ENCODE measurements at places on chromosomes 7 and 10.

- peak; percentile 8 for DNase-seq
Observed at GRCh38 chr7:18064242-18064838, 36.7 kb upstream of the PRPS1L1 start.

- no peak for DNase-seq
Observed at GRCh38 chr7:142177869-142178268, 66.4 kb downstream of the MGAM2 start.

- no peak for DNase-seq
Observed at GRCh38 chr7:50682079-50682478, 100.6 kb downstream of the GRB10 start.

GRCh38 chr10:109173121-109173520 is 750.2 kb downstream of the XPNPEP1 start:
- no peak for DNase-seq

DNA sequence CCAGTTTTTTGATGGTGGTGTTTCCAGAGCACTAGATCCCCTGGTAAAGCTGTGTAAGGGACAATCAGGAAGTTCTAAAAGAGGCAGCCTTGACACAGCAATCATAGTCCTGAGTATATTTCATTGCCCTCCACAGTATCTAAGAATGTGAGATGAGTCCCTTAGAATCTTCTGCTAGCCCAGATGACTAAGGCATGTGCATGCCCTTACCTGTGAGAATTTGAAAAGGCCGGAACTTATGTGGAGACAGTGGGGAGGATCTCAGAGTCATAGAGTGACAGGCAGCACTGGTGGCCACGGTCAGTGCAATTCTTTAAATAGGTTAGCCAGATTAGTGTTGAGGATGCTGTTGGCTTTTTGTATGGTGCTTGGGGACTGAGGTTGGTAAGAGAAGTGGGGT is 361.4 kb upstream of the VSTM2A start:
- DNase-seq = no peak

- no peak for DNase-seq
Observed at GRCh38 chr10:51832652-51833383, 133.4 kb upstream of the CSTF2T start.

GRCh38 chr7:153887749-153888569 is 164.2 kb upstream of the DPP6 start:
- no peak for DNase-seq

- no peak for DNase-seq
Observed at GRCh38 chr10:122181876-122182275, 89.2 kb upstream of the BTBD16 start.

DNA sequence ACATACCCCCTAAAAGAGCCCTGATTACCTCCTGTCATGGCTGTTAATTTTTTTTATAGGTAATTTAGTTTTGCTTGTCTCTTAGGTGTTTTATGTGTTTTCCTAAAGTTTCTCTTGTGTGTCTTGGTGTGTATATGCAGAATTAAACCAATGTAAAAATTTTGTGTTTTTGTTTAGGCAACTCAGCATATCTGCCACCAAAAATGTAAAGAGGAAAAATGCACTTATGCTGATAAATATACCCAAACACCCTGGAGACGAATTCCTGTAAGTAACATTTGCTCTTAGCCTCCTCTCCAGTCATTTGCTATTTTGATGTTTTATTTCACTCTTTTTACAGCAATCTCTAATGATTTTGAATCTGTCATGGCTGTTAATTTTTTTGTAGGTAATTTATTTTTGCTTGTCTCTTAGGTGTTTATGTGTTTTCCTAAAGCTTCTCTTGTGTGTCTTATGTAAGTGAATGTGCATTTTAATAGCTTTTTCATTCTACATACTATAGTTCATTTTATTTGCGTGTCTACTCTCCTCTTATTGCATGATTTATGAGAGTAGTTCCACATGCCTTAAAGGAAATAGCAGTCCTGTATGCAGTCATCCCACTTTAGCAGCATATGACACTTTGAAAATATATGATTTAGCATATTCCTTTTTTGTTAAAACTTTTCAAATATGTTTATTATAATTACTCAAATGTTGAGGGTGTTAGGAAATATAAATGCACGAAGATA is 149.2 kb downstream of the CCSER2 start:
- no peak for DNase-seq

- DNase-seq = no peak
Observed at GRCh38 chr10:3427347-3427746, 254.8 kb upstream of the PITRM1 start.

GRCh38 chr10:72697716-72698115 is 5.8 kb downstream of the MCU start:
- no peak for DNase-seq

DNA sequence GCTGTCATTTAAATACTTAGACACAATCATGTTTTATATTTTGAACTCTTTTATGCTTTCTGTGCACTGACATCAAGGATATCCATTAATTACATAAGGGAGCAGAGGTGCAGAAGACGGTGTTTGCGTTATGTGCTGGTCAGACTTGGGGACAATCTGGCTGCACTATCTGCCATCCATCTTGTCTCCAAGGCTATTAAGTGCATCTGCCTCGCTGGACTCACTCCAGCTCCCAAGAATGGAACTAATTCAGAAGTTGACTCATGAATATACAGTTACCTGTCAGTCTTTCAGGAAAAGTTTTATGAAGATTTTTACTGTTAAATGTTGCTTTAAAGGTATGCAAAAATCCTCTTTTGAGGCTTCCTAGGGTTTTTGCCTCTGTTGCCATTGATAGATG is 391.0 kb downstream of the SUGCT start:
- no peak for DNase-seq

GRCh38 chr7:13442226-13442625 is 547.2 kb downstream of the ETV1 start:
- DNase-seq = no peak

- no peak for DNase-seq
Observed at GRCh38 chr7:127913686-127914085, 117.6 kb downstream of the LRRC4 start.

DNA sequence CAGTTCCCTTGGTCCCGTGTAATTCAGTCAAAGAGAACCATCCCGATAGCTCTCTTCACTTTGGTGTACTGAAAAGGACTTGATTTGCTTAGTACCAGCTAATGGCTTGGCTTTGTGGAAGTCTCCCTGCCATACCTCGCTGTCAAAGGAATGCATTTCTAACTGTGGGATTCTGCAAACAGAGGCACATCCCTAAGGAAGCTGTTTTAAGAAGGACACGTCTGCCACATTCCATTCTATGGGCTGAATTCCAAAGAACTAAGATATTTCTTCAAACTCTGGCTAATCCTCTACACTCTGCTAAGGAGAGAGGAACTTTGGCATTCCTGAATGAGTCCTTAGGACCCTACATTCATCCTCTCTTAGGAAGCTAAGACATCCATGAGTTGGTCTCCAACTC is 327.9 kb downstream of the SFMBT2 start:
- DNase-seq = no peak

GRCh38 chr10:65719790-65720189 is 1206.0 kb upstream of the LRRTM3 start:
- DNase-seq = no peak

DNA sequence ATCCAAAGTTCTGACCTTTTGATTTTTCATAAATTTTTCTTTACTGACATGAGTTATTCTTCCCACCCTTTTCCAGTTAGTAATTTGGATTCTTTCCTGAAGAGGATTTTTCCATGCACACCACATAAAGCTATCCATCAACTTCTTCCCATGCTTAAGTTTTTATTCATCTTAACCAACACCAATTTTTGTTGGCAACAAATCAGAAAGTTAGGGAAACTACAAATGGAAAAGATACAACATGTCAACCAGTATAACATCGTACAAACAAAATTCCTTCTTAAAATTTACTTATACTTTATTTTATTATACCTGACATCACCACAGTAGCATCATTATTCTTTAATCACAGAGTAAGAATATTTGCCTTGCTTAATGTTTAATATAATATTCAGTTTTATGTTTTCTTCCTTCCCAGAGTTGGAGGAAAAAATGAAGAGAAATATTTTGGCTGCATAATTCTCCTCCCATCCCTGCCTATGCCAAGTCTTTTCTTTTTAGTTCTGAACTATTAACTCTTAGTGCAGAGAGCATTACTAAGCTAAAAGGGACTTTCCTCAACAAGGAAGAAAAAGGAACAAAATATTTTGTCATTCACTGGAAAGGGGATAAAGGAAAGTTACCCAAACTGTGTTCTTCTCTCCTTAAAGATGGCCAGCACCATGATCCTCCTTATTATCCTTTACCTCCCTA is 67.5 kb upstream of the MEOX2 start:
- DNase-seq = no peak

DNA sequence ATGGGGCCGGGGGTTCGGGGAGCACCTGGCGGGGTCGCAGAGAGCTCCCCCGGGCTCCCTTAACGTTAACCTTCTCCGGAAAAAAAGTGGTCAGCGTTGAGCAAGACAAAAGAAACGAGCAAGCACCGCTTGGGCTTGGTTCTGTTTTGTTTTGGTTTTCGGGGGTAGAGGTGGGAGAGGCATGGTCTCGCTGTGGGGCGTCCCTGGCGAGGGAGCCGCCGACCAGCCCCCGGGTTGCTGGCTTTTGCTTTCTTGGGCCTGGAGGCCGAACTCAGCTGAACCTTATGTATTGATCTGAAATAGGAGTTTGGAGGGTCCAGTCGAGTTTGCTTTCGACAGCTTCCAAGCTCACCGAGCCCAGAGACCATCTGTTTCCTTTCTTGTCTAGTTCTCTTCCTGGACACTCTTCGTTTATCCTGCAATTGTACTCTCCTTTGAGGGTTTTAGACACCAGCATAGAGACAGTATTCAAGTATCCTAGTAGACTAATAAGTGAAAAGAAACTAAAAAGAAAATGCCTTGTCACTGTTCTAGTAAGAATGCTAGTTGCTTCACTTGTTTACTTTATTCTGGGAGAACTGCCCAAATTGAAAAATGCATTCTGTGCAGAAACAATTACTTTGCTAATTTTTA is 980 bp downstream of the FHIP2A start:
- DNase-seq = peak; percentile 23

Measured in effector memory CD8-positive, alpha-beta T cell (primary cell).